BJ (cell line): ENCODE measurements at places on chromosomes 2 and 18.

DNA sequence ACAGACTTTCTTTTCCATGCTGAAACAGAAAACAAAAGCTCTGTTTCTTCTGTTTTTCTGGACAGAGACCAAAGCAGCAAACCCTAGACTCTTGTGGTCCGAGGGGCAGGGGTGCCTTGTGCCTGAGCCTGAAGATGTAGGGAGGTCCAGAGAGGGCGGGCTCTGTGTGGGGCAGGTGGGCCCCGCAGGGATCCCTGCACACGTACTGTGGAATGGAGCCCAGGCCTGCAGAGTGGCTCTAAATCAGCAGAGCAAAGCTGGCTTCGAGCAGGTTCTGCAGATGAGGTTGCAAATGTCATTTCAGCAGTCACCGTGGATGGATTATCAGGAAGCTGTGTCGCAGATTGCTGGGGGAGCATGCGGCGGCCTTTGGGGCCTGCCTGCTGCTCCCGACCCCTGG is 438.6 kb downstream of the RNF144A start:
- DNase-seq = no peak

GRCh38 chr18:75472906-75473305 is 45.4 kb upstream of the SMIM21 start:
- DNase-seq = no peak

DNA sequence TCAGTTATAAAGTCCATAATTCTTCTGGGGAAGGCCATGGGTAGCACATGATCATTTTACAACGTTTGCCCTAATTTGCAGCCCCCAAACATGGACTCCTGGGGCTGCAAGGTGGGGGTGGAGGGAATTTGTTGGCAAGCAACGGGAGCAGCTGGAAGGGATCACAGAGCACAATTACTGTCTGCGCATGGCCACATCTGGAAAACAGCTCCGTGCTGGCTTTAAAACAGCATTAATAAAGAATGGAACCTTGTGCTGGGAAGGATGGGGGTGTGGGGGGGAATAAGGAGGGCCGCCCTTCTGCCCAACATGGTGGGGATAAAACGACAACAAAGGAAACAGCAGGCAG is 60.9 kb upstream of the SLC14A2 start:
- DNase-seq = no peak

DNA sequence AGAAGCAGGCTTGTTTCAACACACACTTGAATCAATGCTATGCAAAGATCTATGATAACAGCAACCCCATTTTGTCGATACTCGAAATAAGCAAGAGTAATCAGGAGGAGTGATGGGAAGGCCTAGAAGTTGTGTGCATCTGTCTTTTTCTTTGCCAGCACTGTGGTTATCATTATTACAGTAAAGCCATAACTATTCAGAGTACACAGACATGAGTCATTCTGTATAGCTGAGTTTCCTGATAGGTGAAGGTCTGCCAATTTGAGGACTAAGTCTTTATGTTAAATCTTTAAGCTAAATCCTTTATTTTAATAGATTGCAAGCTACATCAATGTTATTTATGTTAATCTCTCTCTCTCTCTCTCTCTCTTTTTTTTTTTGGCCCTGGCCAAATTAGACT is 1344.4 kb upstream of the CELF4 start:
- DNase-seq = no peak

DNA sequence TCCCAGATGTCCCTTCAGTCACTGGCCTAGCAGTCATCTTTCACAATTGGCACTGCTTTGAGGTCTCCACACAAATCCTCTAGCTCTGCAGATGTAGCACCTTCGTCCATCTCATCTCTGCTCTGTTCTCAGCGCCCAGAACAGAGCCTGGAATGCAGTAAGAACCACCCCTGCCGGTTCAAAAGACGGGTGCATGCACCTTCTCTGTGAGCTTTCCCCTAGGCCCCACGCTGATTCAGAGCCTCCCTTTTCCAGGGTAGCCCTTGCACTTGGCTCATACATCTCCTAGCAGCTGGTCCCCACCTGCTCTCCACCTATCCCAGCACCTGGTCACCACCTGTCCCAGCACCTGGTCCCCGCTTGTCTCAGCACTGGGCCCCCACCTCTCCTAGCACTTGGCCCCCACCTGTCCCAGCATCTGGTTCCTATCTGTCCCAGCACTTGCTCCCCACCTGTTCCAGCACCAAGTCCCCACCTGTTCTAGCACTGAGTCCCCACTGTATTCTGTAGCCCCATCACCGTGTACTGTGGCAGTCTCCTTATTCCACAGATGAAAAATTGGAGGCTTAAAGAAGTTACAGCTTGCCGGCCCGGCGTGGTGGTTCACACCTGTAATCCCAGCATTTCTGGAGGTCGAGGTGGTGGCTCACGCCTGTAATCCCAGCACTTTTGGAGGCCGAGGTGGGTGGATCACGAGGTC is 4.7 kb upstream of the KCNF1 start:
- DNase-seq = no peak

- no peak for DNase-seq
Observed at GRCh38 chr18:64410685-64411084, 261.8 kb upstream of the LINC00305 start.

DNA sequence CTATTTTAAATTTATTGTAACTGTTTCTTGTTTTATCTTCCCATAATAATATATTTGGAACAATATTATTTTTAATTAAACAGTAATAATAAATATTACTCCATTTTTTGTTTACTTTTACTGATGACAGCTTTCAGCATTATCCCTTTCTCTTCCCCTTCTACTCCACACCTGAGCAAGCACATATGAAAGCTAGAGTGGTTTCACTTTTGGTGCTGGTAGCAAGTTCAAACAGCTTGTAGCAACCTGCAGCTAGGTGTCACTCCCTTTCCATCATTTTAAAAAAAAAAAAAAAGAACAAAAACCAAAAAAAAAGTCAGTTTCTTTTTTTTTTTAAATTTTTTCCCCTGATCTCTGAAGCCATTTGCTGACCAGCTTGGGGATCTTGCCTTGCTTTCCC is 801.8 kb downstream of the CCDC85A start:
- no peak for DNase-seq

DNA sequence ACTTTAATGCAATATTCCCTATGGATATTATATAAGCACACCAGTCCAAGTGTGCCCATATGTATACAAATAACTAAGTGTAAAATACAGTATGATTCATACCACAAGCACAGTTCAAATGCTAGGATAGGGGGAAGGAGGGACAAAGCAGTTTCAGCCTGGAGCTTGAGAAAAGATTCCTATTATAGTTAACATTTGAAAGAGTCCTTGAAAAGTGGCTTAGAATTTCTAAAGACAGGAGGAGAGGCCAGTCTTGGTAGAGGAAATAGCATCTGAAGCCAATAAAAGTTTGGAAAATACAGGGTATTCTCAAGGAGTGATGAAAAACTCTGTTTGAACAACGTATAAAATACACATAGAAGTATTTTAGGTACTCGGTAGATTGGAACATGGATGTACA is 173.4 kb upstream of the CWC22 start:
- no peak for DNase-seq

DNA sequence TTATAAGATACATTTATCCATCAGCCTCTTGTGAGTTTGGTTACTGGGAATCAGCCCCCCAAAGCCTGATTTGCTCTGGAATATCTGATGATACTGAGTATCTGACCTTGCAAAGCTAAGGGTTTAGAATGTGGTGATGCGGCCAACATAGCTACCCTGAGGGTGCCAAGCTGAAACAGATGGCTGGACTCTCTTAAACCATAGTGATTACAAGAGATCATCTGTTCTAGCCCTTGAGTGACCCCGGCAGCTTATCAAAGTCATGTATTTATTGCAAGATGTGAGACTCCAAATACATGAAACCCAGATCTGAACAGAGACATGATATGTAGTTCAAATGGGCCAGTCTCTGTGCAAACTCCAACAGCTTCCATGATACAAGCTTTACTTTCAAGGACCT is 78.2 kb upstream of the CABLES1 start:
- no peak for DNase-seq

DNA sequence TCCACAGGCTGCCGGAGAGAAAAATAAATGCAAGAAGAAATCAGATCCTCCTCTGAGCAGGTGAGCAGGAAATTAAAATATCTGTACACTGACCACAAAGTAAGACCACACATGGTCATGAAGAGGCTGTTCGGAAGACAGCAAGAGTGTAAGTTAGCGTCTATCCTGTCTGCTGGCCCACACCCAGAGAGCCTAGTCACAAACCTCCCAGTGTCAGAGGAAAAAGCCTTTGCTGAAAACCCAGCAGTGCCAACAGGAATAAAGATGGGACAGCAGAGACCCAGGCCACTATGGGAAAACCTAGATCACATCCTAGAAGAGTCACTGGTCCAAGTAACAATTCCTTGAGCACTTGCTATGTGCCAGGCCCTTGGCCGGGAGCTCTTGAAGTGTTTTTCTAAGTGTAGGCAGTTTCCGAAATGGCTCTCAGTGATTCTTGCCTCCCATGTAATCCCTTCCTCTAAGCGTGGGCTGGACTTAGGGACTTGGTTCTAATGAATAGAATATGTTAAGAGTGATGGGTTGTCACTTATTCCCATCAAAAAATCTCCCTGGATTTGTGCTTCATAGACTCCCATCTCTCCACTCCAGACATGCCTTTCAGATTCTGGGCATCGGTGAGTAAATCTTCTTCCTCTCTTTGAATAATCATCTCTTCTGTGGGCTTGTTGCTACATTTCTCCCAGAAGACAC is 110.9 kb upstream of the PKDCC start:
- no peak for DNase-seq

DNA sequence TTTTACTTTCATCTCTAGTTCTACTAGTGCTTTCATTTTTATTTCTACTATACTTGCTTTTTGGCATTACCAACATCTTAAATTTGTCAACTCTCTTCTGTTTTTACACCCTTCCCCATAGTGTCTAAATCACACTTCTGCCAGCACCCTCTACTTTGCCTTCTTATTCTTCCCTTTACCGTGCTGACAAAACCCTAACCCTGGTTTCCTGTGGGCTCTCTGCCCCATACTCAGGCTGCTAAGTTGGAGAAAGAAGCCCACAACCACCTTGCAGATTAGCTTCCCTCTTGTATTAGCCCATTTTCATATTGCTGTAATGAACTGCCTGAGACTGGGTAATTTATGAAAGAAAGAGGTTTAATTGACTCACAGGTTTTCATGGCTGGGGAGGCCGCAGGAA is 24.8 kb downstream of the GIGYF2 start:
- DNase-seq = no peak

- no peak for DNase-seq
Observed at GRCh38 chr2:212997526-212998020, 153.8 kb downstream of the IKZF2 start.

GRCh38 chr2:102717308-102718018 is 44.4 kb upstream of the TMEM182 start:
- DNase-seq = peak; percentile 14

- no peak for DNase-seq
Observed at GRCh38 chr2:120488531-120488930, 142.6 kb downstream of the INHBB start.

GRCh38 chr2:97967931-97968627 is 27.7 kb downstream of the TMEM131 start:
- DNase-seq = no peak

GRCh38 chr18:53795061-53795460 is 429.4 kb downstream of the MBD2 start:
- no peak for DNase-seq

GRCh38 chr2:125857971-125858794 is 797.8 kb upstream of the GYPC start:
- no peak for DNase-seq

DNA sequence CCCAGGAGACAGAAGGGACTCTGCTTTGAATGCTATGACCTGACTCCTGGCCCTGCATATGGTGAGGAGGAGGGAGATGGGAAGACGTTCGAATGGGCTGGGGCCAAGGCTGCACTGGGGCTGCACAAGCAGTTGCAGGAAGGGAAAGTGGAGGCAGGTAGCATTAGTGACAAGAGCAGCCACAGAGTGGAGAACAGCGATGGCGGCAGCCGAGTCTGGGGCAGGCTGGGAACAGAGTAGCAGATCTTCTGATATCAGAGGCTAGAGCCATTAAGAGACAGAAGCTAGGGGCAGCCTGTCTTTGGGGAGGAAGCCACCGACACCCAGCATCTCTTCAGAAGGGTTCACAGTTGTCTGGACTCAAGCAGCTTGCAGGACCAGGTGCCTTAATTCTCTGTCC is 50.1 kb downstream of the ST3GAL5 start:
- DNase-seq = no peak

DNA sequence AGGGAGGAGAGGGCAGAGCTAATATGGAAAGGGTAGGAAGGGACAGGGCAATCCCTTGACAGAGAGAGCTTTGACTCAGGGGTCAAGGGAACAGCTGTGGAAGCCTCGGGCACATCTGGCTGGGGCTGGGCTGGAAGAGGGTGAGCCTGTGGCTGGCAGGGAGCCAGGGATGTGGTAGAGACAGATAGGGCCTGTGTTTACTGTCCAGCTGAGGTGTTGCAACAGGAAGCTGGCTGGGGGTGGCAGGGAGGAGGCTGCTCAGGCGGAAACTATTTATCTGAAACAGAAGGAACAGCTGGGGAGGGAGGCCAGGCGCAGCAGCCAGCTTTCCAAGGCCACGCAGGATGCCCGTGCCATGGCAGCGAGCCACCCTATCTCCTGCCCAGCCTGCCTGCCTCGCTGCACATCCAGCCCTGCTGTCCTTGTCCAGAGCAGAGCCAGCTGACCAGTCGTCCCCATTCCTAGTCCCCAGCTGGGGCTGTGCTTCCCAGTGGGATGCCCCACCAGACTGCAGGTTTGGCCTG is 264.7 kb downstream of the CYP26B1 start:
- peak; percentile 80 for DNase-seq

- no peak for DNase-seq
Observed at GRCh38 chr2:235218486-235218907, 266.7 kb downstream of the SH3BP4 start.

- no peak for DNase-seq
Observed at GRCh38 chr18:75218065-75218923, 7.7 kb downstream of the TSHZ1 start.

DNA sequence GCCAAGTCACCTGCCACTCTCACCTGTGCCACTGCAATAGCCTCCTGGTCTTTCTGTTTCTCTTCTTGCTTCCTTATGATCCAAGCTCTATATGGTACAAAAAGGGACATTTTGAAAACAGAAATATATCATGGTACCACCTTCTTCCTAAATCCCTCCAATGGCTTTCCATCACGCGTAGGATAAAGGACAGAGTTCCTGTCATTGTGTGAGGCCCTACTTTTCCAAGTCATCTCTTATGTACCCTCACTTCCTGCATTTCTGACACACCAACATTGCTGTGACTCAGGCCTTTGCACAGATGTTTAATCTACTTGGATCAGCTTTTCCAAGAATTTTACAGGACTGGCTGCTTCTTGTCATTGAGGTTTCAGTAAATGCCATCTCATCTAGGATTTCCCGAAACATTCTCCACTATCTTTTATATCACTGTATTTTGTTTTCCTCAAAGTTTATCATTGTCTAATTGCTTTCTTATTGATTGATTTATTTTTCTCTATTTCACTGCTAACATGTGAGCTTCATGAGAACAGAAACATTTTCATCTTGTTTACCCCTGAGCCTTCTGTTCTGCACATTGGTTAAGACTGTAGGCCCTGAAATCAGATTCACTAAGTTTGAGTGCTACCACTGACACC is 426.1 kb upstream of the FANCL start:
- no peak for DNase-seq

GRCh38 chr2:37366773-37367172 is 22.3 kb downstream of the QPCT start:
- no peak for DNase-seq
